Umbilical cord (tissue), 2 donors: ENCODE measurements at places on chromosomes 13 and 19. TPM values are rescaled to one million over a fixed set of nuclear protein-coding genes. Genes with fewer than 3 reads are reported as not detected.

The OR10H1 gene
- total RNA-seq, result 2.6 TPM

- no peak for DNase-seq
Observed at GRCh38 chr19:16897856-16898161, 9.0 kb downstream of the F2RL3 start.

GRCh38 chr13:65460136-65460535 lies 1770.0 kb downstream of the PCDH9 start:
- no peak for DNase-seq

DNA sequence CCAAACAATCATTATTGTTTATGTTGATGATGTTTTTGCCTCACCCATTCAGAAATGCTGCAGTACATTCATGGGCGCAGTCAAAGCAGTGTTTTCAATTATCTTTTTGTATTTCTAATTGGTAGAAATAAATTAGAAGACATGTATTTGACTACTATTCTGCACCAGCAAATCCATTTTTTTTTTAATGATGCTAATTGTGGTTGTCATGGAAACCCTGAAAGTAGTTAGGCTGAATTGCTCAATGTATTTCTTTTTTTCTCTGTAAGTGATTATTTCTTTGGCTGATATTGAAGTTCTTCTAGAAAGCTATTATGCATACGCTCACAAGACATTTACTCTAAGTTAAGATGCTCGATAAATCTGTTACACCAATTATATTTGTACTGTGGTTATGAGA lies 101.2 kb downstream of the RFC3 start:
- no peak for DNase-seq
